ENCODE measurements at places on chromosomes 1 and 21.

- DNase-seq, result no peak
Measured at GRCh38 chr1:110286564-110286963, 52.6 kb upstream of the RBM15 start.

DNA sequence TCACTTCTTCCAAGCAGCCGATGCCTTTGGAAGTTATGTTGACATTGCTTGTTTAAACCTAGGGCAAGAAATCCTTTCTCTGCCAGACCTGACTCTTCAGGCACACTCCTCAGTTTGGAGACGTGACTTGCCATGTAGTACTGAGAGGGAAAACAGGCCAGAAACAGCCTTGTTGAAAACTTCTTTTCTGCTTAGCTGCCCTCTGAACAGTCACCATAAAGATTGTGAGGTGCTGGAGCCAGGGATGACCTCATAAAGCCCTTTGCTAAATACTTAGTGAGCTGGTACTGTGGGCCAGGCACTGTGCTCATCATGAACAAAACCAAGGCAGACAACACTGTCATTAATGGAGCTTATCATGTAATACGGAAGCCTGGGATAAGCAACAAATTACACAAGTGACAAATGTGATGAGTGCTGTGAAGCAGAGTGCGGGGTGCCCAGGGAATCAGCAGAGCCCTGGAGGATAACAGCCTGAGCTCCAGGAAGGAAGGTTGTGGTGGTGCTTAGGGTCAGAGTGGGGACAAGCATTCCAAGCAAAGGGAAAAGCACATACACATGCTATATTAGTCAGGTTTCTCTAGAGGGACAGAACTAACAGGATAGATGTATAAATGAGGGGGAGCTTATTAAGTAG lies 42.4 kb downstream of the MTARC1 start:
- DNase-seq, result no peak

GRCh38 chr1:31627301-31627929 lies 9.9 kb downstream of the HCRTR1 start:
- DNase-seq, result no peak

- no peak for DNase-seq
Measured at GRCh38 chr1:153780551-153780950, 5.3 kb downstream of the SLC27A3 start.

DNA sequence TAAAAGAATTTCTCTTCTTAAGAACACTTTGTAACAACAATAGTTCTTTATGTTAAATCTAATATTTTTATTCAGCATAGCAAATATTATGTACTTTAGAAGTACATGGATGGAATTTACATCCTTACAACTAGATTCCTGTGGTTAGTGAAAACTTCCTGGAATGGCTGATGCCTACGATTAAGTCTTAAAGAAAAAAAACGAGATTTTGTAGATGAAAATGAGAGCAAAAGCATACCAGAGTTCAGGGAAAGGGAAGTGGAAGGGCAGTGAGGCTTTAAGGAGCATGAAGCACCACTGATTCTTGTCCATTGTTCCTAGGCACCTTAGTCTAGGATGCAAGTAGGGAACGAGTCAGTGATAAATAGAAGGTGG lies 26.7 kb downstream of the CFH start:
- DNase-seq, result no peak

GRCh38 chr1:12372761-12373160 lies 142.9 kb downstream of the VPS13D start:
- DNase-seq, result no peak

GRCh38 chr1:221327954-221328353 lies 413.9 kb downstream of the DUSP10 start:
- DNase-seq, result no peak

Data from H1 (cell line).